Stimulated activated CD8-positive, alpha-beta memory T cell treated with anti-CD3 and anti-CD28 coated beads, Interleukin-2, amount 100 ng/mL, for 1 hour (primary cell): ENCODE measurements at places on chromosomes 3 and 15.

DNA sequence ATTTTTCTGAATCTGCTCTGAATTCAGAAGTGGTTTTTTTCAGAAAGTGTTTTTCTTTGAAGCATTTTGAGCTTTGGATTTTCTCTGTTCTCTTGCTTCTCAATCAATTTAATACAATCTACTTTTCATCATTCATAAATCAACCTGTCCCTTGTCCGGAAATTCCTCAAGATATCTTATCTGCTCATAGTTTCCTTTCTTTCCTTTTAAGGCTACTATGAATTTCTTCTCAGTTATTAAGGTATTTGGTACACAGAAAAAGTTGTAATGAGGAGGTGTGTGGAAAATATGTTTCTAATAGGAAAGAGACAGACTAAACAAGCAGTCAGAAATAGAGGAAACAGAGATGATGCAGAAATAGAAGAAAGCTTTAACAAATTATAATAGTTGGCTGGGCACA is 14.4 kb downstream of the CGGBP1 start:
- DNase-seq = no peak

DNA sequence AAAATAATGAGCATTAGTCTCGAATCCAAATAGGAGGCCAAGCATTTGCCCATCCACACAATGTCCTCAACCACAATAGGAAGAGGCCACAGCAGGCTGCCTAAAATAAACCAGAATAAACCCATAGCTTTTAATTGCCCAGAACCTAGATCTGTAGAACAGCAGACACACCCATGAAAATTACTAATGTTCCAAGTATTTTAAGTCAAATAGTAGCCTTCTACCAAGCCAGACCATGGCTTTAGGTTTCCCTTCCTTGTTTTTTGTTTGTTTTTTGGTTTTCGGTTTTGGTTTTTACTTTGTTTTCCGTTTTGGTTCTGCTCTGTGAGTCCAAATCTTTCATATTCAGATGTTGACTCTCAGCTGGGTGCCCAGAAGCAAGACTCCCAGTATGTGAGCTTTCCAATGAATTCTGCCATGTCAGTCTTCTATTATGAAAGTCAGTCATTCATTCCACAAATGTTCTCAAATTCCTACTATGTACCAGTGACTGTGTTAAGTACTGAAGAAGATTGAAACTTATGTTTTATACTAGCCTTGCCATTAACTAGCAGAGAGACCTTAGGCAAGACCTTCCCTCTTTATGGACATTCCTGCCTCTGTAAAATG is 57.8 kb upstream of the BOC start:
- DNase-seq = no peak

DNA sequence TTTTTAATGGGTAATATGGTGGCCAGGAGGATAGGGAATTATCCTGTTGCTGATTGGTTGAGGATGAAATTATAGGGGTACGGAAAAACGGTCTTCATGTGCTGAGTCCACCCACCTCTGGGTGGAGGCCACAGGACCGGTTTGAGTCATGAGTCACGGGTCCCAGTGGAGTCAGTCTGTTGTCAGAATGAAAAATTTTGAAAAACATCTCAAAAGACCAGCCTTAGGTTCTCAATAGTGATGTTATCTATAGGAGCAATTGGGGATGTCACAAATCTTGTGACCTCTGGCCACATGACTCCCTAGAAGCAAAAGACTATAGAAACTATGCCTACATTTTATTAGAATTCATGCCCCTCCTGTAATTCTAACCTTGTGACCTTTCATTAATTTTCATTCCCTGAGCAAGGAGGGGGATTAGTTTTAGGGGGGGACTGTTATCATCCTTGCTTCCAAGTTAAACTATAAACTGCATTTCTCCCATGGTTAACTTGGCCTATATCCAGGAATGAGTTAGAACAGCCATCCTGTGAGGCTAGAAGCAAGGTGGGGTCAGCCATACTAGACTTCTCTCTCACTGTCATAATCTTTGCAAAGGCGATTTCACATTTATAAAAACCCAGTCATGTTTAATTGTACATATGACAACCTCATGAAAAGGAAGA is 101.2 kb downstream of the TCF12 start:
- DNase-seq = no peak

DNA sequence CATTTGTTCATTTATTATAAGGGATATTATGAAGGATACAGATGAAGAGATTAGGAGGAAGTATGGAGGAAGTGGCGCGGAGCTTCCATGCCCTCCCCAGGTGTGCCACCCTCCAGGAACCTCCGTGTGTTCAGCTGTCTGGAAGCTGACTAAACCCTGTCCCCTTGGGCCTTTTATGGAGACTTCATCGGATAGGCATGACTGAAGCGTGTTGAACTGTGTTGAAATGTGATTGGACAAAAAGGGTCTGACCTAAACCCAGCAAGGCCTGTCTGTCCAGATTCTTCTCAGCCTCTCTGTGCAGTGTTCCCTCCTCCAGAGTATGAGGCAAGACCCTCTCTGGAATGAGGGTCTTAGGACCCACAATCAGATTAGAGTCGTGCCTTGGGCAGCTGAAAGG is 31.7 kb downstream of the HACD3 start:
- DNase-seq = no peak

- no peak for DNase-seq
Observed at GRCh38 chr3:142543307-142543706, 35.2 kb downstream of the ATR start.

DNA sequence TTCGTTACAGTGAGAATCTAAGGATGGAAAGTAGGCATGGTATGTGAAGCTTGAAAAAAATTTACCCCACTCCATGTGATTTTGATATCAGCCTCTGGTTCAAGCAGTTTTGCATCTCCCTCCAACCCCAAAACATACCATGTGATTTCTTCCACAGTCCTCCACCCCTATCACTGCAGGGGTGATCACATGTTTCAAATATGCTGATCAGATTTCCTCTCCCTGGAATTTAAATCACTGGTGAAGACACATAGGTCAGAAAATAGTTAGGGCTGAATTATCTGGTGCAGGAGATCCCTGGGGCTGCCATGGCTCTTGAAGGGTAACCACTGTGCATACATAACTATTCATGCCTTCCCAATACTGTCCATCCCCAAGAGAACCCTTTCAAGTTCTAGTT is 119.7 kb upstream of the THRB start:
- DNase-seq = no peak

GRCh38 chr3:174147798-174148197 is 711.3 kb upstream of the NAALADL2 start:
- DNase-seq = no peak
